NCI-H2107 (cell line): ENCODE measurements at places on chromosomes 6 and 20.

DNA sequence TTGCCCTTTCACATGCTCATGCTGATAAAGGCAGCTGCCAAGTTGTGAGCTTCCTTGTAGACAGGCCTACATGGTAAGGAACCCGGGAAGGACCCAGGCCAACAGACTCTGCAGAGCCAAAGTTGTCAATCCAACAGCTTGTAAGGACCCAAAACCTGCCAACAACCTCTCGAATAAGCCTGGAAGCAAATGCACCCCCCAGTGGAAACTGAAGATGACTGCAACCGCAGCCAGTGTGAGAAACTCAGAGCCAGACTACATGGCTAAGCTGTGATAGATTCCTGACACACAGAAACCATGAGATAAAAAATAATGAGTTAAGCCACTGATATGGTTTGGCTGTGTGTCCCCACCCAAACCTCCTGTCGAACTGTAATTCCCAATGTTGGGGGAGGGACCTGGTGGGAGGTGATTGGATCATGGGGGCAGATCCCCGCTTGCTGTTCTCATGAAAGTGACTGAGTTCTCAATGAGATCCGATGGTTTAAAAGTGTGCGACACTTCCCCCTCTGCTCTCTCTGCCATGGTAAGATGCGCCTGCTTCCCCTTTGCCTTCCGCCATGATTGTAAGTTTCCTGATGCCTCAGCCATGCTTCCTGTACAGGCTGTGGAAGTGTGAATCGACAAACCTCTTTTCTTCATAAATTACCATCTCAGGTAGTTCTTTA, 18.8 kb upstream of the CLPSL2 start:
- no peak for DNase-seq

GRCh38 chr20:24473435-24474223, 4.2 kb downstream of the SYNDIG1 start:
- no peak for DNase-seq

DNA sequence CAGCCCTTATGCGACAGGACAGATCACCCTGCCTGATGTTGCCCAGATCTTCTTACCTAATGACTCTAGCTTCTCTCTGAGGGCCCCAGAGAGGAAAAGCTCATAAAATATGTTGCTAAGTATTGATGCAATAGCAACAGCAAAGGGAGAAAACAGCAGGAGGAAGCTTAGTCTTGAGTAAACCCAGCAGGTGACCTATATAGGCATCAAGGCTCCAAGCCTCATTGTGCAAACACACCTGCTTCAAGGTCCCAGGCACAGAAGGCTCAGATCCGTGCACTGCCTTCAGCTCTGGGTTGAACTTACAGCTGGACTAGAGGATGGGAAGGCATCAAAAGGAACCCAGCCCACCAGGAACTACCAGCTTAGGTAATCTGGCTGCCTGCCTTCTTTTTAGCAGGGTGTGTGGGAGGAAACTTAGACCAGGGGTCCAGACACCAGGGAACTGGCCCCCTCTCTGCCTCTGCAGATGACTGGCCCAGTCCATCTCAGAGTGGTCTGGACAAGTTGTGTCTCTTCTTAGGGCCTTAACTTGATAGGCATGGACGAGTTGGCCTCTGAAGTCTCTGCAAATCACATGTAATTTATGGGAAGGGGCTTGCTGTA, 34.4 kb downstream of the TGM3 start:
- DNase-seq: peak; percentile 19

- no peak for DNase-seq
Measured at GRCh38 chr6:158666628-158667359, 16.9 kb downstream of the SYTL3 start.

GRCh38 chr20:37848706-37849105, 54.2 kb upstream of the VSTM2L start:
- DNase-seq: no peak

DNA sequence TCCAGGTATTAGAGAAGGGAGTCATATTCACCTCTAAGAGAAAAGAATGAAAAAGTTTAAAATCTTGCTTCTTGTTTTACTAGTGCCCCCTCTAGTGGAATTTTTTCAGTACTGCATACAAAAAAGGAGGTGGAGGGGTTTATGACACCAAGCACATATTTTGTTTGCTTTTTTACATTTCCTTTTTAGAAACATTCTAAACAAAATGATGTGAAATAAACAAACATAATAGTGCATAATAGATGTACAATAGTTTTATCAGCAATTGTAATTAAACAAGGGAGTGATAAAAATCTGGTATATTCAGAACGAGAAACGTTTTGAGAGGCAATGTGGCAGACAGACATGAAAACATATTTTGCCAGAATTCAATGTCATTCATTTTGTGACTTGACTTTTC, 111.0 kb upstream of the TFAP2D start:
- no peak for DNase-seq

- DNase-seq: no peak
Measured at GRCh38 chr6:91761621-91762020, 1174.7 kb upstream of the MAP3K7 start.

GRCh38 chr6:166419286-166419685, 36.5 kb upstream of the MPC1 start:
- no peak for DNase-seq

GRCh38 chr20:5835871-5836270, 85.7 kb downstream of the SHLD1 start:
- no peak for DNase-seq

DNA sequence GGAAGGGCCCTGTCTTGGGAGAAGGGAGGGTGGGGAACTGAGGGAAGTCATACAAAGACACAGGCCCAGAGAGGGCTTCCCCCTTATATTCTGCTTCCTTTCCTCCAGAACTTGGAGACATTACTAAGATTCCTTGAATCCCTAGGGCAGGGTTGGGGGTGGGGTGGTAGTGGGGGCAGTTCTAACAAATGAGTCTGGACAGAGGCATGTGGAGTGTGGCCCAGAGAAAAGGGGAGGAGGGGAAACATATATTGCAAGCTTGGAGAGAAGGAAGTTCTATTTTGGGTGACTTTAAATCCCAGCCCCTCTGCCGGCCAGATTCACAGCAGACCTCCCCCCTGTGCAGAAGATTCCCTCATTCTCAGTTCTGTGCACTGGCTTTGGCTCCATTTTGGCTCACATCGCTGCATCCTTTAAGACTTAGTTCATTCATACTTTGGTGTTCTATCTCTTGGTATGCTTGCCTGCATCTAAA, 43.7 kb downstream of the DAAM2 start:
- DNase-seq: no peak

DNA sequence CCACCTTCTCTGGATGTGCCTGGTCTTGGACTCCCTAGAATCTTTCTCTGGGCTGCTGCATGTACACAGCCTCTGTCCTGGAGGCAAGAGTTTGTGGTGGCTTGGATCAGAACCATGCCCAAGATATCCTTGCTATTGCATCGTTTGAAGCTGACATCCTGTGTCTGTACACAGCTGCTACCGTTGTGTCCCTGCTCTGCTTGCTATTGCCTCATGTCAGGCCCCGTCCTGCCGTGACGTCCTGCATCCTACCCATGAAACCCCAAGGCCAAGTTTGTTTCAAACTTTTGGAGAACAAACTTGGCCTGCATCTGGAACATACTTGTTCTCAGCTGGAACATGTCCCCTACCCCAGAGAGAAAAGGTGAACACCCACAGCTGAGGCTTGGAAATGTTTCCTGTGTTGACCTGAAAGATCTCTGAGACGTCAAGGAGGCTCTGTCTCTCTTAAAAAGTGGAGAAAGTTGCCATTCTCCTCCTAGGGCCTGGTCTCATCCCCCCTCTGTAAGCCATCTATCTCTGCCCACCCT, 78.1 kb downstream of the HFE start:
- no peak for DNase-seq

DNA sequence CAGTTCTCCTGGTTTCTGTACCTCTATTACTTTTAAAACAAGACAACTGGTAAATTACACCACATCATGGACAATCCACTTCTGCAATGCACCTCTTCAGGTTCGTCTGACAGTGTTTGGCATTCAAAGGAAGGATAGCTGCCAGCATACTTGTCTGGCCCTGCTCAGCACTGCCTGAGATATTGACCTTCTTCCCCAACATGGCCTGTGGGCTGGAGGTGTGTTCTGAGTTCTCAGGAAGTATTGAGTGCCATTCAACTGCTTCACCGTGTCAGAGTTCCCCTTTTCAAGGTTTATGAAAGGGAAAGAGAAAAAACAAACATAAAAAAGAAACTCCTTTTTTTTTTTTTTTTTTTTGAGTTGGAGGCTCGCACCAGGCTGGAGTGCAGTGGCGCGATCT, 267.9 kb upstream of the SASH1 start:
- no peak for DNase-seq

DNA sequence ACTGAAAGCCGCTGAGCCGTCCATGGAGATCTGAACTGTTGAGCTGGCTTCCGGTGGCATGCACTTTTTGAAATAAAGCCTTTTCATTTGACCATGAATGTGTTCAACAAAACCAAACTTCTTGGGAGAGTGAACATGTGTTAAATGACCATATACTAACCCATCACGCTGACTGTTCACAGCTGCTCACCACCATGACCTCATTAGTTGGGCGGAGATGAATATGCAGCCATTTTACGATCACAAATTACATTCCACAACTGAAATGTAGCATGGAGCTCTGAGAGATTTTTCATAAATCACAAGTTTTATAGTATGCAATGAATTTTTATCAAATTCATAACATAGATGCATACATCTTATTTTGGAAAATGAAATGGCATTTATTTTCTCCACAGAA, 4.2 kb downstream of the RAMACL start:
- no peak for DNase-seq
